Stimulated activated CD8-positive, alpha-beta memory T cell treated with anti-CD3 and anti-CD28 coated beads, Interleukin-15, amount 100 ng/mL, for 24 hours (primary cell): ENCODE measurements at places on chromosomes 5 and 9.

DNA sequence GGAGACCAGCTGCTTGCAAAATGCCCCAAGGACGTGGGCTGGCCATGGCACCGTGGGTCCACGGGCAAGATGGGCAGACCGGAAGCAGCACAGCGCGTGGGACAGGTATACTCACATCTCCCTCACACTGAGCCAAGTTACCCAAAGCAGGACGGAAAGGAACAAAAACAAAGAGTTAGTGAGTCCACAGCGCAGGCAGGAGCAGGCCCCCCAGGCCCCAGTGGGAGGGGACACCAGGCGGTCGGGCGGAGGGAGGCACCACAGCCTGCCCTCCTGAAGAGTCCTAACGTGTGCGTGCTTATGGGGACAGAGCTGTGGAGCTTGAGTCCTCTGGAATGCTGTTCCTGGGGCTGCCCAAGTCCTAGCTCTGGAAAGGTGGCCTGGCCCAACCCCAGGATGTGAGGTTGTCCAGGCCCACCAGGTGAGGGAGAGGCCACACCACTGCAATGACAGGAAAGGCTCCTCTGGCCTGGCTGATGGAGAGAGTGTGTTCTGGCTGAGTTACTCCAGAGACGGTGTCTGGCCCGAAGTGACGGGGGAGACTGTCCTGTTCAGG lies 15.2 kb downstream of the SH3GLB2 start:
- no peak for DNase-seq

DNA sequence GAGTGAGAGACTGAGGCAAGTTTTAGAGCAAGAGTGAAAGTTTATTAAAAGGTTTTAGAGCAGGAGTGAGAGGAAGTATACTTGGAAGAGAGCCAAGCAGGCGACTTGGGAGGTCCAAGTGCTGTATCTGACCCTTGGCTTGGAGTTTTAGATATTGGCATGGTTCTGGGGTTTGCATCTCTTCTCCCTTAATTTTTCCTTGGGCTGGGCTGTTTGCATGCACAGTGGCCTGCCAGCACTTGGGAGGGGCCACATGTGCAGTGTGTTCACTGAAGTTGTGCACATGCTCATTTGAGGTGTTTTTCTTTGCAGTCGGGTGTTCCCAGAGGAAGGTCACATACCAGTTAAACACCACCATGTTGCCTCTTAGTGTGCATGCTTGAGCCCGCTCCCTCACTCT lies 464.1 kb downstream of the DMRT2 start:
- DNase-seq, result no peak

DNA sequence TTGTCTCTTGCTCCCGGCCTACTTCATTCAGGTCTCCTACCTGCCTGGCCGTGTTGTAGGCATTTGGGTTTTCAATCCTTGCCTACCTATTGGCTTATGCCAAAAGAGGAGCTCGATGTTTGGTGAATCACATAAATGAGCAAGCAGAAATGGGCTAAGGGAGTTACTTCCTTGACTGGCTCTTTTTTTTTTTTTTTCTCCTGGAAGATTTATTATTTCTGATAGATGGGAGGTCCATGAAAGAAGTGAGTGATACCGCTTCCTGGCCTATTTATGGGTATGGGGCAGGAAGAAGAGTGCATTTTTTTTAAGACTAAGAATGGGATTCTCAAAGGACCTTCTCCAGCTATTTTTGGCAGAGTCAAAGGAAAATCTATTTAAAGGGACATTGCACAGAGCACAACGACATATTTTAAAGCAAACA lies 294.1 kb downstream of the ARHGAP26 start:
- no peak for DNase-seq

- no peak for DNase-seq
Observed at GRCh38 chr5:125538469-125538868, 792.0 kb upstream of the ZNF608 start.

GRCh38 chr5:59674763-59675162 lies 218.8 kb downstream of the PDE4D start:
- DNase-seq, result no peak

- DNase-seq, result no peak
Observed at GRCh38 chr9:75198436-75198835, 110.1 kb downstream of the OSTF1 start.

DNA sequence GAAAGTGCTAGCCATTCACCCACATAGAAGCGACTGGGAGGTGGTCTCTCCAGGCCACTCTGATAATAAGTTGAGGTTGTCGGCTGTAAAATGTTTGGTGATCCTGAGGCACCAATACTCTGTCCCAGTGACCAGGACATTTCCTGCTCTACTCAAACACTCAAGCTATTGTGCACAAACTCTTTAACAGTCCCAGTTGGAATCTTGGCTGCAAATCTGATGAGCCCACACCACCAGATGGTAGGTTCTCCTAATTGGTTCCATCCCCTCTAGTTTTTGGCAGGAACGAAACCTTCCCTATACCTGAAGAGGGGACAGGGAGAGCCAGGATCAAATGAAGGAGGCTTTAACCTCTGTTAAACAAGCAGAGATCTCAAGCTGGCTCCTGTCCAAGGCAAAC lies 14.3 kb downstream of the GRIA1 start:
- no peak for DNase-seq

GRCh38 chr5:29930316-29930715 lies 1263.2 kb upstream of the CDH6 start:
- no peak for DNase-seq

DNA sequence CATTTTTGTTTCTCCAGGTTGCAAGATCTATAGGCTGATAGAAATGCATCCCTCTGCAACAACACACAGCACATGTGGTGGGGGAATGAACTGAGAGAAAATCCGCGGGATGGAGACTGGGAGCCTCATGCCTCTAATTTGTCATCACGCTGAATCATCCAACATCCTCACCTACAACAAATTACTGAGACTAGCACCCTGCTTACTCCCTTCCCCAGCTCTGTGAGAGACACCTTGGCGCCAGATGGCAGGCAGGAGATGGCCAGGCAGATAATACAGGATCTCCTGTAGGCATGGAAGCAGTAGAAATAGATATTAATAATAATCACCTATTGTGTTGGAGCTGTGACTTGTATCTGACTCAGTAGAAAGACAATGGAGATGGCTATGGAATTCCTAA lies 276.9 kb downstream of the SEMA5A start:
- DNase-seq, result no peak

DNA sequence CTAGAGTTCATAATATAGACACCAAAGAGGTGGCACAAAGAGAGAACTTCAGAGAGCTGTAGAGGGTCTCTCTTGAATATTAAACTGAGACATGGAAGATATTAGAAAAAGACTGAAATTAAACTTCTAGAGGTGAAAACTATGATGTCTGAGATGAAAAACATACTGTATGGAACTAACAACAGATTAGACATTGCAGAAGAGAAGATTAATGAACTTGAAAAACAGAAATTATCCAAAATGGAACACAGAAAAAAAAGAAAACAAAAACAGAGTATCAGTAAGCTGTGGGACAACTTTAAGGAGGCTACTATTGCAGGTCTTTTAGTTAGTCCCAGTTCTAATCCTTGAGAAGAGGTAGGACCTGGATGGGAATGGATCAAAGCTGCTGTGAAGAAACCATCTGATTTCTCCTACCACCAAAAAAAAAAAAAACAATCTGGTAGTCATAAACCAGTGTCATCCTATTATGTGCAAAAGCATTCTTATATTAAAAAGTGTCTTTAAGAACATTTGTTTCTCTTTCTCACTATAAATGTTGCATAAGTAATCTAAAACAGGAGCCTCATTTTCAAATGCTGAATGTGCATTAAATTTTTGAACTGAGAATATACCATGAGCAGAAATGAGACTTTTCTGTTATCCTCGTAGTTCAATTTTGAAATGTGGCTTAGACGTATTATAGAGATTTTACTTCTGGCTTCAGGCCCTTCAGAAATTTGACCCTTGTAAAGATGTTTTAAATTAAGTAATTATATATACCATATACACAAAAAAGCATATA lies 96.2 kb downstream of the ERMP1 start:
- DNase-seq, result no peak

GRCh38 chr5:77970891-77971290 lies 194.8 kb upstream of the TBCA start:
- no peak for DNase-seq

DNA sequence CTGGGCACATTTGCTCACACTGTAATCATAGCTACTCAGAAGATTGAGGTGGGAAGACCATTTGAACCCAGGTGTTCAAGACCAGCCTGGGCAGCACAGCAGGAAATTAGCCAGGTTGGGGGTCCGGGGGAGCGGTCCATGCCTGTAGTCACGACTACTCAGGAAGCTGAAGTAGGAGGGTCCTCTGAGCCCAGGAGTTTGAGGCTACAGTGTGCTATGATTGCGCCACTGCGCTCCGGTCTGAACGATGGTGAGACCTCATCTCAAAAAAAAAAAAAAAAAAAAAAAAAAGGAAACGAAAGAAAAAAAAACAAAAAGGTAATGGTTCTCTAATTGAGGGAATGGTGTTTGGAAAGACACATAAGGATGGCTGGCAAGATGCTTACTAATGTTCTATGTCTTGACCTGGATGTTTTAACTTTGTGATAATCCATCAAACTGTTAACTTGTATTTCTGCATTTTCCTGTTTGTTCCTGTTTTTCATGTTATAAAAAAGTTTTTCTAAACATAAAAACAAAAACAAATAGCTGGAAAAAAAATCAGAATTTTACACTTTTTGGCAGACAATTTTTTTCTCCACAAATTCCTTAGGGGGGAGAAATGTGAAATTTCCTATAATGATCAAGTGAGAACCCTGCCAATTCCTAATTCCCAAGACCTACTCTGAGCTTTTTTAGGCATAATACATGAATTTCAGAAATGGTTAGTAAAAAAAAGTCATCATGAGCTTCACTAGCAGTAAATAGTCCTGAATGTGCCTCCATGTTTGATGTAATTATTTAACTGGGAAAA lies 96.9 kb downstream of the DENND1A start:
- DNase-seq, result no peak

DNA sequence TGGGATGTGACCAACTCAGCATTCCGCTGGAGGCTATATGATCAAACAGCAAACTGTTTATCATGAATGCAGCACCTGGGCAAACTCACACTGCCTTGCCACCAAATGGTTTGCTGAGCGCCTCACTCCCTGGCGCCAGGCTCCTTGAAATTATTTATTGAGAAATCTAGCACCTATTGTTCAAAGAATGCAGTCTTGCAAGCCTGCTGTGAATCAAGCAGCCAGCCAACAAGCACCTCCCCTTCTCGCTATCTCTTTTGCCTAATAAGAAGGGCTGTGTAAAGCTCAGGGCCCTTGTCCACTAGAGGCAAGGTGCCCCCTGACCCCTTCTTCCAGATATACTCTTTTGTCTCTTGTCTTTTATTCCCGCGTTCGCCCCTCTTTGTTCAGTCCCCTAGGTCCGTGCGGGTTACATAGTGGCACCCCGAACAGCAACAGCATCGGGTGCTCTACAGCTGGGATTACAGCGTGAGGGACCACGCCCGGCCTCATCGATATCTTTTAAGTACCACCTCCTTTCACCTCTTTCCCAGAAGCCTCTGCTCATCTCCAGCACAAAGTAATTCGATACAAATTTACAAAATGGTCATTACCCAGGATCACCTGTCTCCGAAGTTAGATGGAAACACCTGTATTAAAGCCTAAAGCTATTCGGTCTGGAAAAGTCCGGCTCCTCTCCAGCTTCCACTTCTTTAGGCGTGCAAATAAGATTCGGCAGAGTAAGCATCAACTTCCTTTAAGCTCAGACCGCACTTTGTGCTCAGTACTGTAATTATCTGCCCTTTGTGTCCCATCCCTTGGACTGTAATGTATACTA lies 896 bp downstream of the RIGI start:
- DNase-seq, result no peak

GRCh38 chr5:125065741-125066140 lies 319.3 kb upstream of the ZNF608 start:
- no peak for DNase-seq

DNA sequence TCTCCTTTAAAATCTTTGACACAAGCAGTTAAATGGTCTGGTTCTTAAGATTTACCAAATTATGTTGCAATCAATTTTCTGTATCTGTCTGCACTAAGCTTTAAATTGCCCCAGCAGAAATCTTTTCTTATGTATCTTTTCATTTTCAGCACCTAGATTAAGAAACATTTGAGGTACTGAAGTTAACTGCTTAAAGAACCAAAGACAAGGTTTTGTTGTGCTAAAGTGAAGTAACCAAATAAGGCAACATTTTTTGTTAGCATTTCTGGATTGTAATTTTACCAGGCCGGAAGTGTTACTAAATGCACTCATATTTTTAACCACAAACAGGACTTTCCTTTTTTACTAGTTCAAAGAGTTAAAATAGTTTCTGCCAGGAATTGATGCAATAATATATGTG lies 24.1 kb upstream of the MTAP start:
- DNase-seq, result no peak

DNA sequence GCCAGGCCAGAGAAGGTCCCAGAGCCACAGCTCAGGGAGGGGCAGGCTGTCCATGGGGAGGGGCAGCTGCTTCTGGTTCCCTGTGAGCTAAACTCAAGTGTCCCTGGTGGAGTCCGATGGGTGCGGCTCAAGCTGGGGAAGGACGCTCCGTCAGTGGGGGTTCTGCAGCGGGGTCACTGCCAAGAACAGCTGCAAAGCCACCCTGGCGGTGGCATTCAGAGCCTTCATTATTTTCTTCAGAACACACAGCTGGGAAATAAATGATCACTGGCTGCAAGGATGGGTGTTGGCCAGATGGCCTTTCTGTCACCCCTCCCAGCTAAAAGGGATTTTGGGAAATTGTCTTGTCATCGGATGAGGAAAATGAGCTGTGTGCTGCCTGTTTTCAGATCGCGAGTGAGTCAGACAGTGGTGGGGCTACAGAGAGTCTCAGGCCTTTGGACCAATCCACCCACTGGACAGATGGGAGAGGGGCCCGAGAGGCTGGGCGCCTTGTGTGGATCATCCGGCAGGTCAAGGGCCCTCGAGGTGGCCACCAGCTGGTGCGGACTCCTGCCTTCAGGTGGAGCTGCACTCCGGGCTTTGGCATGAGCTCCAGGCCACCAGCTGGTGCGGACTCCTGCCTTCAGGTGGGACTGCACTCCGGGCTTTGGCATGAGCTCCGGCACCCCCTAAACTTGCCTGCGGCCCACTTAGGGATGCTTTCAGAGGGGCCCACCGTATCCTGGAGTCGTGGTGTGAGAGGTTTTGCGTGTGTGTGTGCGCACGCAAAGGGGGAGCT lies 17.9 kb upstream of the GFPT2 start:
- no peak for DNase-seq

DNA sequence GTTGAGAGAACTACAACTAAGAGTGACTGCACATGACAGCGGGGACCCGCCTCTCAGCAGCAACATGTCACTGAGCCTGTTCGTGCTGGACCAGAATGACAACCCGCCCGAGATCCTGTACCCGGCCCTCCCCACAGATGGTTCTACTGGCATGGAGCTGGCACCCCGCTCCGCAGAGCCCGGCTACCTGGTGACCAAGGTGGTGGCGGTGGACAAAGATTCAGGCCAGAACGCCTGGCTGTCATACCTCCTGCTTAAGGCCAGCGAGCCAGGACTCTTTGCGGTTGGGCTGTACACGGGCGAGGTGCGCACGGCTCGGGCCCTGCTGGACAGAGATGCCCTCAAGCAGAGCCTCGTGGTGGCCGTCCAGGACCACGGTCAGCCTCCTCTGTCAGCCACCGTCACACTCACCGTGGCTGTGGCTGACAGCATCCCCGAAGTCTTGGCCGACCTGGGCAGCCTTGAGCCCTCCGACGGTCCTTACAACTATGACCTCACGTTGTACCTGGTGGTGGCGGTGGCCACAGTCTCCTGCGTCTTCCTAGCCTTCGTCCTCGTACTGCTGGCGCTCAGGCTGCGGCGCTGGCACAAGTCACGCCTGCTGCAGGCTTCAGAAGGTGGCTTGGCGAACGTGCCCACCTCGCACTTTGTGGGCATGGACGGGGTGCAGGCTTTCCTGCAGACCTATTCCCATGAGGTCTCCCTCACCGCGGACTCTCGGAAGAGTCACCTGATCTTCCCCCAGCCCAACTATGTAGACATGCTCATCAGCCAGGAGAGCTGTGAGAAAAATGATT lies 2.1 kb downstream of the PCDHGA7 start:
- no peak for DNase-seq
